Right lobe of liver (tissue), 6 donors: ENCODE measurements at places on chromosomes 7 and 10. TPM values are rescaled to one million over a fixed set of nuclear protein-coding genes. Genes with fewer than 3 reads are reported as not detected.

CCL26 gene
- total RNA-seq: not detected

GRCh38 chr10:104433669-104434068 lies 80.0 kb downstream of the CFAP58 start:
- no peak for DNase-seq

- no peak for DNase-seq
Measured at GRCh38 chr10:5449227-5449626, 36.9 kb downstream of the NET1 start.

KAZALD1 gene
- 0.22 TPM for total RNA-seq

GRCh38 chr7:95527776-95528250 lies 42.1 kb downstream of the ASB4 start:
- DNase-seq: no peak

DNA sequence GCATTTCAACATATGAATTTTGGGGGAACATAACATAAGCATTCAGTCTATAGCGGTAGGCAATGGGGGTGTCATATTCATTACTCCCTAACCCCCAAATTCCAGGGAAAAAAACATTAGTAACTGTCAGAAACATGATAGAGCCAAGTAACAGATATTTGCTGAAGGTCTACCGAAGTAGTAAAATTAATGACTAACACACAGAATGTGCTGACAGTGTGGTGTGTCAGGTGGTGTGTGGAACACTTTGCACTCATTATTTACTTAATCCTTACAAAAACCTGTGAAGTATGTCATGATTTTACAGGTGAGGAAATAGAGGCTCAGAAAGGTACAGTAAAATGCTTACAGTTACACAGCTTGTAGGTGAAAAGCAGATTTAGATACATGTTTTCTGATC lies 85.4 kb upstream of the RHOBTB1 start:
- no peak for DNase-seq

ELFN1 gene
- total RNA-seq: 7.2 TPM

DNA sequence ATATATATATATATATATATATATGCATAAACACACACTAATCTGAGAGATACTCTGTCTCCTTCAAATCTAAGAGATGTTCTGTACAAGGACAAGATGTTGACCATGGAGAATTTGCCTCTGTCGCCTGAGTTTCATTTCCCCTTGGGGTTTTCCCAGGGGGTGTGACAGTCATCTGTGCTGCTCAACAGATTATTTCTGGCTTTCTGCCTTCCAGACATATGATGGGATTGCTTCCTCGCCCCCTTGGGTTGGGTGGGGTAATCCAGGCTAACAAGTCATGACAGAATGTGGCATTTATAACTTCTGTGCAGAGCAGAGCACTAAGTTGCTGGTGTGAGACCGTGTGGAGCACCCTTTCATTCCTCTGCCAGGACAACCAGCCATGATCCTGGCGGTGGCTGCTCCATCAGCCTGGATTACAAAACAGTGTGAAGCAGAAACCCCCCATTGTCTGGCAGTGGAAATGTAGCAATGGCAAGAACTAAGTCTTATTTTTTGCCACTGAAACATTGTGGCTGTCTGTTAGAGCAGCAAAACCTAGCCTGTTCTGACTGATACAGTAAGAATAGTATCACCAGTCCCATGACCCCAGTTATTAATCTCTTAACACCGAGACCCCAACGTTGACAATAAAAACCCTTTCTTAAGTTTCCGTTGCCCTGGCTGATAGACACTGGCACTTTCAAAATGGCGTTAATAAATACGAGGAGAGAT lies 13.7 kb upstream of the USP6NL start:
- no peak for DNase-seq

DNA sequence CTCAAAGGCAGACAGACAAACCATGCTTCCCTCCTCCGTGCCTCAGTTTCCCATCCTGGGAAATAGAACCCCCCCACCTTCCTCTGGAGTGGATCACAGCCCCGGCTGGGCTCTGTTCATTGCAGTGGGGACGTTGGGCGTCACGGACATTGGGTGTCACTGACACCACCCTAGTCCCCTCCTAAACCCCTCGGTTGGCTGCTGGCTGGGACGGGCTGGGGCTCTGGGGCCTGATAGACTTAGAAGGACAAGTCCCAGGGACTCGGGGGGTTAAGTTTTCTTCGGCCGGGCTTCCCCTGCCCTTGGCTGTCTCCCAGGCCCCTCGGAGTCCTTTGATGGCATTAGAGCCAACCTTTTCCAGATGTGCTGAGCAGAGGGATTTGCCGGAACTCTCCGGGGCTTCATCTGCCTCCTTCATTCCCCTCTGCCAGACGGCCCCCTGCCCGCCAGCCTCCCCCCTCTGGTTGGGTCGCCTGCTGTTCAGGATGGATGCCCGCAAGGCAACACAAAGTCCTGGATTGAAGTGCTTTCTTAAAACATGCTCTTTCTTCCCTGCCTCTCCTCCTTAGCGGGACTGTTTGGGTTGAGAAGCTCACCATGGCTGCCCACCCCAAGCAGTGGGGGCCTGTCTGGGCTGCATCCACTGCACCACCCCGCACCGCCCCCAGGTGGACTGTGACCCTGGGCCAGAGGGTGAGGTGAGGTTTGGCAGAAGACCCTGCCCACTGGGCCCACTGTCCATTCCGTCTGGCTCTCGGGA lies 73.0 kb downstream of the COL26A1 start:
- DNase-seq: no peak

CTAGE4 gene
- 2.1 TPM for total RNA-seq

CCNY gene
- total RNA-seq: 44.4 TPM

GRCh38 chr10:66148312-66148711 lies 777.5 kb upstream of the LRRTM3 start:
- DNase-seq: no peak

GRCh38 chr10:91829268-91829667 lies 31.0 kb downstream of the TNKS2 start:
- no peak for DNase-seq

DNA sequence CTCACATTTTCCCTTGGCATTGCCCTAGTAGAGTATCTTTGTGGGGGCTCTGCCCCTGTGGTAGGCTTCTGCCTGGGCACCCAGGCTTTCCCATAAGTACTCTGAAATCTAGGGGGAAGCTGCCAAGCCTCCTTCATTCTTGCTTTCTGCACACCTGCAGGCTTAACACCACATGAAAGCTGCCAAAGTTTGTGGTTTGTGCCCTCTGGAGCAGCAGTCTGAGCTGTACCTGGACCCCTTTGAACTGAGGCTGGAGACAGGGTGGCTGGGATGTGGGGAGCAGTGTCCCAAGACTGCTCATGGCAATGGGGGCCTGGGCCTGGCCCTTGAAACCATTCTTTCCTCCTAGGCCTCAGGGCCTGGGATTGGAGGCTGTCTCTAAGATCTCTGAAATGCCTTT lies 35.0 kb upstream of the TMEM273 start:
- no peak for DNase-seq
